ENCODE measurements at places on chromosomes 4 and X.

- DNase-seq = no peak
These were observed 45.2 kb upstream of the ENPP6 start for GRCh38 chr4:184262901-184263300.

GRCh38 chrX:16946971-16947562 is 609 bp downstream of the REPS2 start:
- DNase-seq = no peak

DNA sequence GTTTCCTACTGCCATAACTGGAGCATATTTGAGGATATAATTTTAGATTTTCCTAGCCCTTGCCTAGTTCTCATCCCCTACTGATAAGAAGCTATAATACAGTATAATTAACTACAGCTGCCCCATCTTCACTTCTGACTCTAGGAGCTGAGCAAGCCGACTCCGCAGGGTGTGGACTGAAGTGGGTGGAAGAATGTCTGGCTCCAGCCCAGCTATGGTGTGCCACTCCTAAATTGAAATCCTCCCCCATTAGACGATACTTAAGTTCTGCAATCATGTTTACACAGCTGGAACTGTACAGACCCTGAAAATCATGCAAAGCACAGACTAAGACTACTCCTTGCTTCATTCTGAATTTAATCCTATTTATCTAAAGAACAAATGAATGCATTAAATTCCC is 93.1 kb downstream of the PCDH19 start:
- no peak for DNase-seq

GRCh38 chr4:165288226-165288625 is 39.2 kb upstream of the MSMO1 start:
- no peak for DNase-seq

DNA sequence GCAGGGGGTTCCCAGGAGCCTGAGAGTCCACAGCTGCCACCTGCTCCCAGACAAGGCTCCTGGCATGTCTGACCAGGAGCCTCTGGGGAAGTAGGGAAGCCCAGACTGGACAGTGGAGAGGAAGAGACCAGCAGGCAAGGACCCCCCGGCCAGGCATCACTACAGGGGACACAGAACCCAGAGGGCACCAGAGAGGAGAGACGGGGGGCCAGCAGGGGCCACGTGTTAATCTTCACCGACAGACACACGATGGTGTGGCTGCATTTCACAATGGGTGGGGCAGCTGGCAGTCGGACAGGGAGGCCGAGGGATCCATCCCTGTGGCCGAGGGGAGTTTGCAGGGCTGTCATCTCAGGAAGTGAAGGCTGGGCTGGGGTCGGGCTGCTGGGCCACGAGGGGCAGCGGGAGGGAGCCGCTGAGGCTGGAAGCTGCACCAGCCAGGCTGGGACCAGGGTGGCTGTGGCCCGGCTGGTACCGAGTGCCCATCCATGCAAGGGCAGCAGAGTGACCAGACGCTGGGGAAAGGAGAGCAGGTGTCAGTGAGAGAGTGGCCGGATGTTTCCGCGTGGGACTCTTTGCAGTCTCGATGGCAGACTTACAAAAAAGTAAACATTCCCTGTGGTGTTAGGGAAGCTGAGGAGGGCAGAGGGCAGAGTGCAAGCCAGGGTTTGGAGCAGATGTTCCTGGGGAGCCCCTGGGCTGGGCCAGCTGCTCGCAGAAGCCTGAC is 4.7 kb downstream of the PDE6B start:
- DNase-seq = no peak

DNA sequence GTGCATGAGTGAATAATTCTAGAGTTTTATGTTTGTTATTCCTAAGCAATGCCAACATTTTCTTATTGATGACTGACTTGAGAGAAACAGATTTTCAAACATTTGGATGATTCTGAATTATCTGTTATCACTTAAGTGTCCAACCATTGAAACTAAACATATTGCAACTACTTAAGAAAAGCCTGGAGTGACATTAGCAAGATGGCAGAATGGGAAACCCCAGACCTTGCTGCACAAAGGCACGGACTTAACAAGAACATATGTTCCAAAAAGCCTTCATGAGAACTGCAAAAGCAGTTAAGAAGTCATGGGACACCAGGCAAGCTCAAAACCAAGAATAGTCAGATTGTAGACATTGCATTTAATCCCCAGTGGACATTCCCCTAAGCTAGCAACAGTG is 215.1 kb downstream of the DCHS2 start:
- no peak for DNase-seq

DNA sequence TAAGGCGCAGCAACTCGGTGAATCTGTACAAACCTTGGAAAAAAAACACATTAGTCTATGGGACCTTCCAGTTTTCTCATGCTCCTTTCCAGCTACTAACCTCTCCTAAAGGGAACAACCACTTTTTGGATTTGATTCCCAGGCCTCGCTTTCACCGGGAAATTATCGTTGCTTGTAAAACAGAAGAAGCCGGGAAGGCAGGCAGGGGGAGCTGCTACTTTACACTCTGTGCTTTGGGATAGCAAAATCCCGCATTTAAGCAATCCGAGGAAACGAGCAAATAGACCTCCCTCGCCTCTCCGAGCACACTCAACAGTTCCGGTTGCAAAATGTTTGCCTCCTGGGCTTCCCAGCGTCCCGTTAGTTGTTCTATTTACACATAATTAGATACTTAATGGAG is 1.2 kb downstream of the CD38 start:
- no peak for DNase-seq

GRCh38 chrX:12954981-12955380 is 19.9 kb upstream of the TMSB4X start:
- DNase-seq = no peak

All from activated CD8-positive, alpha-beta memory T cell treated with anti-CD3 and anti-CD28 coated beads for 48 hours (primary cell).